ENCODE measurements at places on chromosomes 3 and 15.

DNA sequence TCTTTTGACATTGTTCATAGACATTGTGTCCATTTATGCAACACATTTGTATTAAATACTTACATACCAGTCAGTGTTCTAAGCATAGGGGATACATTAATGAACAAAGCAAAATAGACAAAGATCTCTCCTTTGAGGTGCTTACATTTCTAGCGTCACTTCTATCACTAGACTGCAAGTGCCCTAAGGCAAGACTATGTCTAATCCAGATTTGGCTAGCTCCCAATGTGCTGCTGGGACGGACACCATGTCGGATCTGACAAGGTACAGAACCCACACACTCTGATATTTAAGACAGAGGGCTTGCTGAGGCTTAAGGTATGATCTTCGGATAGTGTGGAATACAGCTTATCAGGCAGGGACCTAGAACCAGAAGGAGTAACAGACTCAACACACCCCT lies 41.4 kb downstream of the MYLK start:
- no peak for DNase-seq

GRCh38 chr15:82043130-82043673 lies 2.6 kb downstream of the MEX3B start:
- DNase-seq = no peak

DNA sequence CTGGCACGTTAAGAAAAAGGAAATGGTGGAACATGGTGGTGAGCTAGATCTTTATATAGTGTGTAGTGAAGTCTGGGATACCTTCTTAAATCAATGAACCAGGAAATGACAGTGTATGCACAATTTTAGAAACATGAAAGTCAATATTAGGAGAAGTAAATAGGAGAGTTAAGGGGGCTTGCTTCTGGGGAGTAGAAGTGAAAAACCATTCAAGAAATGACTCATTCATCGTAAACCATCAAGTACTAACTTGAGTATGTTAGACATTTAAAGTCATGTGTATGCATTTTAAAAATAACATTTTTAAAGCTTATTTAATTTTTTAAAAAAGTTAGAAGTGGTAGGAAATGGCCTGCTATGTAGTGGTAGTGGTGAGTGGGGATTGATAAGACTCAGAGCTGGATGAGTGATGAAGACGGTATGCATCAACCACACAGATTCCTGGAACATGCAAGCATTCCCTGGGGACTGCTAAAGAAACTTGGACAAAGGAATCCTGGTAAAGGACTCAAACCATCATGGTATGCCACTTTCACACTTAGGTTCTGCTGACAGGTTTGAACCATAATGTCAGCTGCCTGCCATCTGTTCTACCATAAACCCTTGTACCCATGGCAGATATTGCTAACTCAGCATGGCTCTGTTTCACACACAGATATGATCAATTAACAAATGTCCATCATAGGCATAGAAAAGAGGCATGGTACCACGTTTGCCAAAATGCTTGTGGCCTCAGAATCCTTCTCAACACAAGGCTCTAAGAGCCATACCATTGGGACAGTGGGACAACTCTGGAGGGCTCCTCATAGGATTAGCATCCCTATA lies 28.9 kb upstream of the MITF start:
- no peak for DNase-seq

- no peak for DNase-seq
Measured at GRCh38 chr3:57331078-57331610, 38.7 kb upstream of the ASB14 start.

- no peak for DNase-seq
Measured at GRCh38 chr3:99176169-99176964, 274.9 kb upstream of the DCBLD2 start.

DNA sequence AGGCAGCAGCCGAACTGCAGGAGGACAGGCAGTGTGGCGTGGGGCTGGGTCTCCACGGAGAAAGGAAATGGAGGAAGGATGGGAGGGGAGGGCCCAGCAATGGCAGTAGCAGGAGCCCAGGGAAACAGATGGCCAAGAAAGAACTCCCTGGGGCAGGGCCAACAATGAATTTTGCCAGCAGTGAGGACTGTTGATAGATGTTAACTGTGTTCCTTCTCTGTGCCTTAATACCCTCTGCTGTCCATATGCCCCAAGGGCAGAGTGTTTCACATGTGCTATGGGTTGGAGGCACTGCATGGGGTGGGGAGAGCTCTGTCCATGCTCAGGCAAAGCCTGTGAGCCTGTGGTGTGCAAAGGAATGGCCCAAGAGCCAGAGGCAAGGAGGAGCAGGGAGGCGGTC lies 70.8 kb upstream of the POMGNT2 start:
- no peak for DNase-seq

- DNase-seq = no peak
Measured at GRCh38 chr15:52136442-52136980, 23.9 kb upstream of the BCL2L10 start.

DNA sequence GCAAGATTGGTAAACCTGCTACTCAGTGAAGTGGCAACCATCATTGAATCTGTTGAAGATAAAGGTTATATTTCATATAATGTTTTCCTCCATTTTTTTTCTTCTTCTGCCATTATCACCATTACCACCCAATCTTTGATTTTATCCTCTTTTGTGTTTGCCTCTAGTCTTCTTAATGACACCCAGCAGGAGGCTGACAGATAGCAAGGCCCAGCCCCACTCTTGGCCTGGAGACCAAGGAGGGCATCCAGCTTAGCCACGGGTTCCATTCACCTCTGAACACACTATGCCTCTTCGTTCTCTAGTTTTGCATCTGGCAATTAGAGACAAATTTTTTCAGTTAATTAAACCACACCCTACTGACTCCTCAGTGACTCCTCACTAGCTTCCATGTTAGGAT lies 129.7 kb downstream of the TPRG1 start:
- no peak for DNase-seq

DNA sequence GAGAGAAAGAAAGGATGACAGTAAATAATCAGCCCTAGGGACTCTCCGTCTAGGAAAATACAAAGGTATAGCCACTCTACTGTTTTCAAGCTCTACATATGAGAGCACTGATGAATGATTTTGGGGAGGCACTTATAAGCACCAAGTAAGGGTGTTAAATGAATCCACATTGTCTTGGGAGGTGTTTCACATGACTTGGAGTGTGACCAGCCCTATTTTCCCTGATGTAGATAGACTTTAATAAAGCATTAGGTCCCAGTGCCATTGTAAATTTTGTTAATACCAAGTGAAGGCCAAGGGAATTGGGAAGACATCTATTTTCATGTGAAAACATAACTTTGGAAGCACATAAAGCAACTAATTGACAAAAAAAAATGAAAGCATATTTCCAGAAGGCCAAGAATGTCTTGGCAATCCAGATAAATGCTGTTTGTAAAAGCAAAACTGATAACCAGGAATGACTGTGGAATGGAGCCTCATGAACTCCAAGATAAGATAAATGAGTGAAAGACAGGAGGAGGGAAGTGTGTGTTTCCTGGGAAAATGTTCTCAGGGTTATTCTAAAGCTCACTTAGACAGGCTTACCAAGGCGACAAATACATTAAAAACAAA lies 96.0 kb upstream of the MYZAP start:
- DNase-seq = no peak

DNA sequence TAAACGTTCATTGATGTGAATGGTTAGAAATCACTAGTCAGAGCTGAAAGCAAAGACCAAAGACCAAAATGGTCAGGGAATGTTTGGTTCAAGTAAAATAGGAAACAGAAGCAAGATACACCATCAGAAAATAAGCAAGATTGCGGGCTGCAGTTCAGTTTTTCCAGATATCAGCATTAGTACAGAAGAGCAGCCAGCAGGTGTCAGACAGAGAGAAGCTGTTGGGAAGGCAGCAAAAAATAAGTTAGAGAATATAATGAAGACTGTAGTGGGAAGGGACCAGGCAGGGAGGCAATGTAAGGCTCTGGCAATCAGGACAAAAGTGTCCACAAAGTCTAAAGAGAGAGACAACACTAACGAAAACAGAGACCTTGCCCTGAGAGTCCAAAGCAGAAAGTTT lies 639.4 kb upstream of the NAALADL2 start:
- no peak for DNase-seq

DNA sequence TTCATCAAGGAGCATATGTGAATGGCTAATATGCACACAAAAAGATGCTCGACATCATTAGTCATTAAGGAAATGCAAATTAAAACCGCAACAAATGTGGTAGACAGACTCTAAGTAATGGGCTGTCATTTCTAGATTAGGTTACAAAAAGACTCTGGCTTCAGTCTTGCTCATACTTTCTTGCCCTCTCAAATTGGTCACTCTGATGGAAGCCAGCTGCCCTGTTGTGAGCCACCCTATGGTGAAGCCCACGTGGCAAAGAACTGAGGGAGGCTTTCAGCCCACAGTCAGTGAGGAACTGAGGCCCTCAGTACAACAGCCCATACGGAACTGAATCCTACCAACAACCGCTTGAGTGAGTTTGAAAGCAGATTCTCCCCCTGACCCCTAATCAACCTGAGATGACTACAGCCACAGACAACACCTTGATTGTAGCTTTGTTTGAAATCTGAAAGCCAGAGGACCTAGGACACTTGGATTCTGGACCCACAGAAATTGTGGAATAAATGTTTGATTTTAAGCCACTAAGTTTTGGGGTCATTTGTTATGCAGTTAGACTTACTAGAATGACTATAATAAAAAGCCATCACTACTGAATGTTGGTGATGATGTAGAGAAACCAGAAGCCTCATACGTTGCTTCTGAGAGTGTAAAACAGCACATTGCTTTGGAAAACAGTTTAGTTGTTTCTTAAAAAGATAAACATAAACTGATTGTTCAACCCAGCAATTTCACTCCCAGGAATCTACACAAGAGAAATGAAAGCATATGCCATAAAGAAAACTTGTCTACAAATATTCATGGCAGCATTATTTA lies 45.7 kb downstream of the EHHADH start:
- no peak for DNase-seq

- DNase-seq = no peak
Measured at GRCh38 chr3:14876921-14877333, 58.2 kb downstream of the FGD5 start.

DNA sequence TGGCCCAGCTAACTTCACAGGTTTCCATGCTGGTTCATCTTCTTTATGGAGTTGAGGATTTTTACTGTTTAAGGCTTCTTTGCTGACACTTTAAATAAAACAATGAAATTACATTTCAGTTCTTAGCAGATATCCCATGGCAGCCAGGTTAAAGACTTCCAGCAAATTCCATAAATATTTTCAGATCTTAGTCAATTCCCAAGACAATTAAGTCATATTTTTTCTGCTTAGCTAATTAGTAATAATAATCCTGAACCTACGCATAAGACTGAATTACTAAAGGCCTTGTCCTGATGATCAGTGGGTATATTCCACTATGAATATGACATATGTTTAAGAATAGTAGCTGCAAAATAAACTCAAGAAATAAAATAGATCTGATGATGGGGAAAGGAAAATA lies 83.3 kb downstream of the NR2E3 start:
- no peak for DNase-seq

GRCh38 chr3:14812196-14812790 lies 6.5 kb upstream of the FGD5 start:
- DNase-seq = no peak

DNA sequence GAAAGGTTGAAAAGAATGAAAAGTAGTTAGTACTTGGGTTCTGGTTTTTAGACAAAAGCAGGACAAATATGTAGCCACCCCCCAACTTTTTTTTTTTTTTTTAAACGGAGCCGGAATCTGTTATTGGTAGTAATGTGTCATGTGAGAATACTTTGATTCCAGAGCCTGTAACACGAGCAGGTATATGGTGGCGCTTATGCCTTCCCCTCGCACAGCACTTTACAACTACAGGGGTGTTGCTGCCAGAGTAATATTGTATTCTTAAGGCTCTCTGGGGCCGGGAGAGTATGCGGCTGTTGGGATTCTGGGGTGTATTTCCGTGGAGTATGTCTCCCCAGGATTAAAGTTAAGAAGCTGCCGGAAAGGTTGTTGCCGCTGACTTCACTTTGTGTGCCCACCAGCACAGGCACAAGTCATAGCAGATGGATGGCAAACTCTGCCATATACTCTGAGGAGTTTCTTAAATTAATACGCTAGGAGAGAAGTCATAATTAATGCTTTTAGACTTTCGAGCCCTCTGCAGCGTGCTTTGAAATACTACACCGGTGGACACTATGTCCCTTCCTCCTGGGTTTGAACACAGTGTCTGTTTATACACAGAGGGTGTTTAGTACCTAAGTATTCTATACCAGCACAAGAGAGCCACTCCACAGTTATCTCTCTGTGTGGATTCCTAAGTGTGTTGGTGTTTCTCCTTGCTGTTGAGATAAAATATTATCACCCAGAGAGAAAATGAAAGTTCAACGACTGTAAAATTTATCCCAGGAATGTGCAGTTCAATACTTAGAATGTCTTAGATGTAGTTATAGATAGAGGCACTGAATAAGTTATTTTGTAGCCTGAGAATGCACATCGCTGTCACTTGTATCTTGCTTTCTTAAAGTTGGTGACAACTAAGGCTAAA lies 1.4 kb downstream of the MBNL1 start:
- DNase-seq = no peak

- no peak for DNase-seq
Measured at GRCh38 chr3:100912571-100912970, 80.7 kb downstream of the ABI3BP start.

DNA sequence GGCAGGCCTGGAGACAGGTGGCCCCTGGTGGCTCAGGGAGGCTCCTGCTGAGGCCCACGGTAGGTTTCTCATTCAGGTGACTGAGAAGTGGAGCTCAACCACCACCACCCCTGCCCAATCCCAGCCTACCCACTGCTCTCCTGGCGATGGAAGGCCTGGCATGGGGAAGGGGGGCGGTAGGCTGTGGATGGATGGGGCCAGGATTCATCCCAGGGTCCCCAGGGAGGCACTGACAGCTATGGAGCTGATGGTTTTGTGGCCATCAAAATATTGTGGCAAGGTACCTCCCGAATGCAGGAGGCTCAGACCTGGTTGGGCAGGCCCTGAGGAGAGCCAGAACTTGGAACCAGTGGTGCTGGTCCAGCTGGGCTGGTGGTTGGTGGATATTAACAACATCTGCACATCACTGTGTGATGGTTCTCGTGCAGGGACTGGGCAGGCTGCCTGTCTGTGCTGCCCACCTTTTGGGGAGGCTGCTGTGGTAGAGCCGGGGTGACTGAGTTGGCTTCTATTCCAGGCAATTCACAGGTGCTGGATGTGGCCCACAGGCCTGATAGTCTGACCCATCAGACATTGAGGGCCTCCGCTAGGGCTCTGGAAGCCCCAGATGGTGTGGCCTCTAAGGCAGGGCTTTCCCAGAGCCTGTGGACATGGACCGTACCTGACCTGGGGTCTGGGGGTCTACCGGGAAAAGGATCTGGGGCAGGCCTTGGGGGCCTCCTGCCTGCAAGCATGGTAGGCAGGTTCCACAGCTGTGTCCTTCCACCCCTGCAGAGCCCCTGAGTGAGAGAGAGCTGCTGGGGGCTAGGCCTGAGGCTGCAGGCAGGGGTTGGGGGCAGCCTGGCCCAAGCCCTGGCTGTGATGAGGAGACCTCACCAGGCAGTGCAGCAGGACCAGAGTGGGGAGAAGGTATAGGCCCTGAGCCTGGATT lies 3.4 kb downstream of the ZBTB47 start:
- DNase-seq = no peak

- no peak for DNase-seq
Measured at GRCh38 chr3:144499001-144499930, 527.6 kb downstream of the DIPK2A start.
